Small intestine (tissue), 16 donors: ENCODE measurements at places on chromosomes 2 and 18. TPM values are rescaled to one million over a fixed set of nuclear protein-coding genes. Genes with fewer than 3 reads are reported as not detected.

SCN7A gene
- polyA plus RNA-seq, result 0.27 TPM

DNA sequence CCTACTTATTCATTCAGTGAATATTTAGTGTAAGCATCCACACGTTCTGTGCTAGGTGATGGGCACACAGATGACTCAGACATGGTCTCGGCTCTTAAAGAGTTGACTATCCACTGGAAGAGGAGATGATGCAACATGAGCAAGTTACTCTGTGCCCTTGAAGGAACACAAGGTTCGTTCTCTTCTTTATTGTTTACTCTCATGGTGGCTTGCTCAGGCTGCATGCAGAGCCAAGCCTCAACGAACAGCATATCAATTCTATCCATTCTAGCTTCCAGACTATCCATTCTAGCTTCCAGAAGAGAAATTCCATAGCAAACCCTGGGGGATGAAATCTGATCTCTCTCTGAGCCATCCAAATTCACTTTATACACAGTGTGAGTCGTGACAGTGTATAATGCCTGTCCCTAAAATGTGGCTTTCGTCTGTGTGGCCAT is 68.1 kb upstream of the CTAGE1 start:
- DNase-seq, result no peak
- peaks cover 21% of the 10 kb centered on the region for H3K4me1 ChIP-seq
- H3K36me3 ChIP-seq, result no peaks in the 10 kb centered on the region
- H3K27ac ChIP-seq, result no peak overlapping the region

DNA sequence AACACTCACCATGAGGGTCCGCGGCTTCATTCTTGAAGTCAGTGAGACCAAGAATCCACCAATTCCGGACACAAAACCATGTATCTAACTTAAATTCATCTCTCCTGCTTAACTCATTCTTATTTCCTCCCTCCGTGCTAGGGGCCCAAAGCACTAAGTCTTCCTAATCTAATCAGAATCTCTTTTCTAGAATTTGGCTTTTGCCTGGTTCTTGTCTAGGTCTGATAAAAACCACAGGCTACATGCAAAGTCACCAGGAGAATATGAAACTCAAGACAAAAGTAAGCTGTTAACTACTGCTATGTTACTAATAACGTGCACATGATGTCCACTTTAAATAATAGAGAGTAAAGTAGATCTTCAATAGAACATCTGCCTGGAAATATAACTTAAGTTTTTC is 69.9 kb downstream of the TRIP12 start:
- H3K27me3 ChIP-seq, result no peaks in the 10 kb centered on the region
- no peak overlapping the region for H3K27ac ChIP-seq
- H3K4me1 ChIP-seq, result no peaks in the 10 kb centered on the region
- DNase-seq, result no peak
- no peak overlapping the region for H3K4me3 ChIP-seq
- no peaks in the 10 kb centered on the region for H3K36me3 ChIP-seq

DNA sequence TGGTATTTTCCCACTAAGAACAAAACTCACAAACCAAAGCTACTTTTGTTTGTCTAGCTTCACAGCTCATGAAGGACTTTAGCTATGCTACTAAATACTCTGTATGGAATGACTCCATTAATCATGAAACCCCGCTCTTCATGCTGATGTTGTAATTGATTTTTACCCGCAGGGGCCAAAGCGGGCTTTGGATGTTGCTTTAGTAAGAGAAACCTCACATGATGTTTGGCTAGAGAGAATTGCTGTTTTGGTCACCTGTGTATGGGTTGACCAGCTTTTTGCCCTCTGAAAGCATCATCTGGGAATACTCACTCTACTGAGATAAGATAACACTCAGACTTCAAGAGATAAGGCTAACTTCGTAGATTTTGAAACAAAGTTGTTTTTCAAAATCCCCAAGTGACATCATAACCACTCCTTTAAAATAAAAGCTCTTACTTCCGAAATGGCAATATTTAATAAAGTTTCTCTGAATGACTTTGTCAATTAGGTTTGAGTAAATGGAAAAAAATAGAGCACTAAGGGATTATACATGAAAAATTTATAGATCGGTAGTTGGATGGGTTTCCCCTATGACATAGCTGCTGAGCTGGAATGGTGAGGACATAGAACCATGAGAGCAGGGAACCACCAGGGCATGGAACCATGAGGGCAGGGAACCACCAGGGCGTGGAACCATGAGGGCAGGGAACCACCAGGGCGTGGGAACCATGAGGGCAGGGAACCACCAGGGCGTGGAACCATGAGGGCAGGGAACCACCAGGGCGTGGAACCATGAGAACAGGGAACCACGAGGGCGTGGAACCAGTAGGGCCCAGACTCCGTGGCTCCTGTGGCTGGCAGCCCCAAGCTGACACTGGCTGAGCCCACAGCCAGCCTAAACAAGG is 31.9 kb downstream of the ACKR3 start:
- no peak overlapping the region for H3K27ac ChIP-seq
- peak; percentile 14 for DNase-seq
- H3K4me1 ChIP-seq, result no peaks in the 10 kb centered on the region
- H3K4me3 ChIP-seq, result no peak overlapping the region
- no peaks in the 10 kb centered on the region for H3K36me3 ChIP-seq

DNA sequence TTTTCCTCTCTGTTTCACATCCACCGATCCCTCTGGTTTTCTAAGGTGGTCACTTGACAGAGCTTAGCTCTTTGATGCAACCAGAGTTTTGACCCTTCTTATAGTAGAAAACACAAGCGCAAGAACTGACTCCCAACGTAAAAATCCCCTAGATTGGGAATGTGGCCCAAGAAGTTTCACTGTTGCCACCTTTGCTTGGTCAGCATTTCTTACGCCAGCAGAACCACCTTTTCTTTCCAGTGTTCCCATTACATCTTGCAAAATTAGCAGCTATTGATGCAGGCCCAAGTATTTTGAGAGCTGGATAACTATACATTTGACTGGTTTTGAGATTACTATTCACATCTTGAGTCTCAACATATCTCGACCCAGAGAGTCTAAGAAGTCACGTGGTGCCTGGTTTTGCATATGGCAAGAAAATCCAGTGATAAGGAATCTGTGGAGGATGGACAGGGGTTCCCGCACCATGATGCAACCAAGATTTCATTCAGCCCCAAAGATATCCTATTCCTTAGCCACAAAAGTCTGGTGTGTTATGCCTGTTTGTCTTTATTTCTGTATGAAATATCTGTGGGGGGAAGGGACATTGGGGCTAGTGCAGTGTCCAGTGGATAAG is 37.9 kb downstream of the FBLN7 start:
- no peak for DNase-seq
- no peaks in the 10 kb centered on the region for H3K36me3 ChIP-seq
- no peaks in the 10 kb centered on the region for H3K27me3 ChIP-seq
- no peak overlapping the region for H3K4me3 ChIP-seq
